ENCODE measurements at places on chromosomes 13 and 19.

GRCh38 chr13:114257014-114257413, 22.3 kb downstream of the CDC16 start:
- no peak for DNase-seq

DNA sequence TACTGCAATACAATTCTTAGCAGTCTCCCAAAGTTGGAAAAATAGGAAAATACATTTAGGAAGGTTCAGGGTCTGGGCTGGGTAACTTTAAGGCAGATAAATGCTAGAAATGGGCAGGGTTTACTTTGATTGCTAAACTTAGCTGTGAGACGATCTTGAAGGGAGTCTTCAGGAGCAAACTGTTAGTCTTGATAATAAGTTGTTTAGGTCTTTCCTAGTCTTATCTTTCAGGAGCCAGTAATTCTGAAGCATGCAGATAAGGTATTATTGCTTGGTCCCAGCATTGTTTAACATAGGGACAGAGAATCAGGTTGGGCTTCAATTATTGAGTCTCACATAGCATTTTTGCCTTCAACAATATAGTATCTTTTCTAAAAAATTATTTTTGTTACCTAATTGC, 262.4 kb upstream of the MIR17HG start:
- no peak for DNase-seq

DNA sequence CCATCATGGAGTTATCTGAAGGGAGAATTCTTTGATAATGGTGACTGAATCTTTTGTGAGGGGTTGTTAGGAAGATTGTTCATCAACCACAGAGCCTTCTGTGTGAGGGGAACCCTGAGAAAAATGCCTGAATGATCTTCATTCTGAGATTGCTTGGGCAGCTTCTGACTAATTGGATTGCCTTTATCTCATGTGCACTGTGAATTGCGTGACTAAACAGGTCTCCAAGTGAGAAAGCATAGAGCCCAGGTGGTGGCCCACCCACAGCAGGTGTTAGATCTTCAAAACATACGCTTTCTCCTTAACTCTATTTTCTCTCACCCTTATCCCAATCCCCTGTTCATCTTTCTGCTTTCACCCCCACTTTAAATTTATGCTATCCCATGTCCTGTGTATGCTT, 58.3 kb downstream of the DOCK9 start:
- DNase-seq = no peak

GRCh38 chr13:31267126-31267784, 67.5 kb downstream of the B3GLCT start:
- no peak for DNase-seq

DNA sequence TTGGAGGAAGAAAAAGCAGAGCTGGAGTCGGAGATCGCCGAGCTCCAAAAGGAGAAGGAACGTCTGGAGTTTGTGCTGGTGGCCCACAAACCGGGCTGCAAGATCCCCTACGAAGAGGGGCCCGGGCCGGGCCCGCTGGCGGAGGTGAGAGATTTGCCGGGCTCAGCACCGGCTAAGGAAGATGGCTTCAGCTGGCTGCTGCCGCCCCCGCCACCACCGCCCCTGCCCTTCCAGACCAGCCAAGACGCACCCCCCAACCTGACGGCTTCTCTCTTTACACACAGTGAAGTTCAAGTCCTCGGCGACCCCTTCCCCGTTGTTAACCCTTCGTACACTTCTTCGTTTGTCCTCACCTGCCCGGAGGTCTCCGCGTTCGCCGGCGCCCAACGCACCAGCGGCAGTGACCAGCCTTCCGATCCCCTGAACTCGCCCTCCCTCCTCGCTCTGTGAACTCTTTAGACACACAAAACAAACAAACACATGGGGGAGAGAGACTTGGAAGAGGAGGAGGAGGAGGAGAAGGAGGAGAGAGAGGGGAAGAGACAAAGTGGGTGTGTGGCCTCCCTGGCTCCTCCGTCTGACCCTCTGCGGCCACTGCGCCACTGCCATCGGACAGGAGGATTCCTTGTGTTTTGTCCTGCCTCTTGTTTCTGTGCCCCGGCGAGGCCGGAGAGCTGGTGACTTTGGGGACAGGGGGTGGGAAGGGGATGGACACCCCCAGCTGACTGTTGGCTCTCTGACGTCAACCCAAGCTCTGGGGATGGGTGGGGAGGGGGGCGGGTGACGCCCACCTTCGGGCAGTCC, 5.0 kb downstream of the FOSB start:
- no peak for DNase-seq

Data from AG08396 (cell line).